ENCODE measurements at places on chromosomes 16 and 17.

GRCh38 chr17:57363998-57364643 lies 107.8 kb downstream of the MSI2 start:
- ATAC-seq, result no peak

- ATAC-seq, result no peak
Measured at GRCh38 chr16:76729525-76729924, 452.3 kb downstream of the CNTNAP4 start.

- ATAC-seq, result peak; percentile 57
Measured at GRCh38 chr17:81387100-81388090, 7.9 kb upstream of the BAHCC1 start.

DNA sequence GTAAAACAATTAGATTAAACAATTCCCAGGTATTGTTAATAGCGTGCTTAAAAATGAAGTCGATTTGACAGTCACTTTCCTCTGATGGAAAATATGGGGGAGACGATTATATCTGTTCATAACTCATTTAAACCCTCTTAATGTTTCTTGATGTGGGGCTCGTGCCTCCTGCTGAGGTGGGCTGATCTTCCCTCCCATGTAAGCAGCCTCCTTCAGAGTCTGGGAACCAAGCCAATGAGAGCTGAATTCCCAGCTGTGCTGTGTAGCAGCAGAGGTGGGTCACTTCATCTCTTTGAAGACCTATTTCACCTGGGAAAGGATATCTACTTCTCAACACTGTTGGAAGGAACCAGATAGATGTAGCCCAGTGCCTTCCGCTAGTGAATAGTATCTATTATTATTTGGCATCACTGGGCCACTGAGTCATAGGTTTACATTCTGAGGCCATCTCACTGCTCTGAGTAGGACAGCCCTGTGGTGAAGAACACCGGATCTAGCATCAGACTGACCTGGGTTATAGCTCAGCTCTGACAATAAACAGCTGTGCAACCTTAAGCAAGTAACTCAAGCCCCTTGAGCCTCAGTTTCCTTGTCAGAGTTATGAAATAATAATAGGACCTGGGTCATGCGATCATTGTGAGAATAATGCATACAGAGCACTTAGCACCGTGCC lies 85.3 kb upstream of the C16orf82 start:
- no peak for ATAC-seq

- peak; percentile 87 for ATAC-seq
Measured at GRCh38 chr17:81018044-81018802, 16.7 kb upstream of the BAIAP2 start.

- ATAC-seq, result no peak
Measured at GRCh38 chr17:5943232-5943631, 126.9 kb upstream of the WSCD1 start.

DNA sequence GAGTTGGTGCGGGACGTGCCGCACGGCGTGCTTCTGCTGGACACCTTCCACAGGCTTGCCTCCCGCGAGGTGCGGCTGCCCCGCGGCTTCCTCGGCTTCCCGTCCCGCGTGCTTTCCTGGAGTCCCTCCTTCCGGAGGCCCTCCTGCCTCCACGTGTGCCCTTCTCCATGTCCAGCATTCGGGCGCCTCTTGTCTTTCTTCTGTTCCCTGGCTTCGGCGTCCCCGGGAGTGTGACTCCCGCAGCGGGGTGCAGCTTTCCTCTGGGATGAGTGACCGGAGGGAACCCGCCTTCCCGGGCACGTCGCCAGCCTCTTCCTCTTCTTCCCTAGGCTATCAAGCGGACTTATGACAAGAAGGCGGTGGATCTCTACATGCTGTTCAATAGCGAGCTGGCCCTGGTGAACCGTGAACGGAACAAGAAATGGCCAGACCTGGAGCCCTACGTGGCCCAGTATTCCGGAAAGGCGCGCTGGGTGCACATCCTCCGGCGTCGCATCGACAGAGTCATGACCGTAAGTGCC lies 23.0 kb downstream of the DNAH2 start:
- no peak for ATAC-seq

- ATAC-seq, result no peak
Measured at GRCh38 chr17:5683241-5683640, 98.9 kb upstream of the NLRP1 start.

DNA sequence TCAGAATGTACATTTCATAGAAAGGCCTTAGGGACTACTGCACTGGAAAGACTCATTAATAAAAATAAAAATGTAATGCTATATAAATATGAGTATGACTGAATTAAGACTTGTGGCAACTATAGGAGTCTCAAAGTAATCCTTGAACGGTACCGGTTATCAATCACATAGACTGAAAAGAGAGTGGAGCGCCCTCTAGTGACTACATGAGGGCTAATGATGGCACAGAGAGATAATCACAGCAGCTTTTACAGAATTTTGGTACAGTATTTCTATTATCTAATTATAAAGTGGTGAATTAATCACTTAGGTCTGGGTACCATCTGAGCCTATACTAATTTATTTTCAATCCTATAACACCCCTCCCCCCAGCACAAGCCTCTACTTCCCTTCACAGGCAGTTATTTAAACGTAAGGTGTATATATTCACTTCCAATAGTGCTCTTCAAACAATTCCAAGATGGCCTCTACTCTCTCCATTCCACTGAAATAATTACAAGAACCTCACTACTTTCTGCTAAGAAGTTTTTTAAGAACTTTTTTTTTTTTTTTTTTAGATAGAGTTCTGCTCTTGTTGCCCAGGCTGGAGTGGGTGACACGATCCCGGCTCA lies 40.7 kb upstream of the ANKFY1 start:
- ATAC-seq, result peak; percentile 67

DNA sequence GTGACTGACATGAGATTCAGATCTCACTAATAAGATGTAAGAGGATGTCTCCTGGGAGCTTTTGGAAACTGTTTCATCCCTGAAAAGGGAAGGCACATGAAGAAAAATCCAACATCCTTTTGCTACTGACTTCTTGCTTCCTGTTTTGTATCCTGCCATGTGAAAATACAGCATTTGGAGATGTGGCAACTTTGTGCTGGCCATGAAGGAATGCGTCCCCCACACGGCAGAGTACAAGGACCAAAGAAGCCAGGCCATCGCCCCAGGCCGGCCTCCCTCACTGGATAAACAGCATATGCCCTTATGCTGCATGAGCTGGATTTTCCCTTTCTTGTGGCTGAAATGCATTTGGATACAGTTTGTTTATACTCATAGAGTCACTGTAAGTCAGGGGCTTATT lies 5.5 kb upstream of the HASPIN start:
- ATAC-seq, result no peak

DNA sequence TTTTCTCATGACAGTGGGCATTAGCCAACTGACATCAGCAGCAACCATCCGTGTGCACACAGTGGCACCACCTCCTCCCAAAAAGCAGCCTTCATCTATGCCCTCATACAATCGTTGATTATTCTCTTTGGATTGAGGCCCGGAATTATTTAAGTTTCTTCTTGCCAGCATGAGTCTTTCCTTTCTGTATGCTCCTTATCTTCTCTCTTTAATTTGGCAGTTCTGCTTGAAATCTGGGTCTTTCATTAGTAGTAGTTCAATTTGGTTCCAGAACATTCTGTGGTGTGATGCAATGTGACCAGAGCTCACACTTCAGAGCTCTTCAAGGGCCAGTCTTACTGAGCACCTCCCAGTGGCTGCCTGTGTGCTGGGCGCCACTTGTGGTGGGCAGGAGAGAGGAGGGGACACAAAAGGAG lies 52.2 kb upstream of the STH start:
- ATAC-seq, result no peak

DNA sequence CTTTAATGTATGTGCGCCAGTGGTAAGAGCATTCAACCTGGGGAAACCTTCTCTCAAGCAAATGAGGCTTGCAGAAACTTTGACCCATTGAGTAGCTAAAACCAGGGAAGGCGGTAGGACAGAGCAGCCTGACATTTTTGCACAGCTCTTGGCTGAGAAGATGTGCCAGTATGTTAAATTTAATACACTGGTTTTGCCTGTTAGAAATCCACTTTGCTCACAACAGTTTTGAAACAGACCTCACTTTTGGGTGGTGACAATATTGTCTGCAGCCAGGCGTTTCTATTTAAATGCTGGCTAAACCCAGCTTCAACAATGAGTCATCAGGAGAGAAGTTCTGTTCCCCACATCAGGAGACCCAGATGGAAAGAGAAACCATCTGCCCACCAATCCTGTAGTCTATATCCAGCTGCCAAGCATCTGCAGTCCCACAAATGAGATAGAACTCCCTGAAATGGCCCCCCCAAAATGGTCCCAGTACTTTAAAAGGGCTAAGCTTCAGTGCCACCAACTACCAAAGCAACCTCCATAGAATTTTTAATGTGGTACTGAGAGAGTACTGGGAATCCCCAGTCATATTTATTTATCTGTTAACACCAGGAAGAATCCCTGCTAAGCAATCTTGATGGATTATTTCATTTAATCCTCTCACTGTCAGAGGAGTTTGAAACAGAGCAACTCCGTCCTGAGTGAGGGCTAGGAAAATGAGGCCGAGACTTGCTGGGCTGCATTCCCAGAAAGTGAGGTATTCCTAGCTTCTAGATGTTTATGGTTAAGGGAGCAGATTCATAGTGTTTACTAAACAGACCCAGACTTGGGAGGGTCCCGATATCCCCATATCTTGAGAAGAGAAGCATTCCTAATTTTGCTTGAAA lies 29.0 kb upstream of the CLEC3A start:
- ATAC-seq, result no peak

DNA sequence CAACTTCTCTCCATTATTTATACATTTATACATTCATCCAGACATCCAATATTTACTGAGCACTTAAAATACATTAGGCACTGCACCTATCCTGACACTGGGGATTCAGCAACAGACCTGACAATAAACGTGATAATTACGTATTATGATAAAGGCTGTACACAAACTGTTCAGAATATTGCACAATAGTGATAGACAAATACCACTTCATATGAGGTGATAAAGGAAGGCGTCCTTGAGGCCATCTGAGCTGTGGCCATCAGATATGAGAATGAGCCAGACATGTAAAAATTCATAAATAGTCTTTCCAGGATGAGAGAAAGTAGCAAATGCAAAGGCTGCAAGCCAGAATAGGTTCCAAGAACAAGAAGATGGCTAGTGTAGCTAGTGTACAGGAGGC lies 8.6 kb downstream of the USP32 start:
- no peak for ATAC-seq

DNA sequence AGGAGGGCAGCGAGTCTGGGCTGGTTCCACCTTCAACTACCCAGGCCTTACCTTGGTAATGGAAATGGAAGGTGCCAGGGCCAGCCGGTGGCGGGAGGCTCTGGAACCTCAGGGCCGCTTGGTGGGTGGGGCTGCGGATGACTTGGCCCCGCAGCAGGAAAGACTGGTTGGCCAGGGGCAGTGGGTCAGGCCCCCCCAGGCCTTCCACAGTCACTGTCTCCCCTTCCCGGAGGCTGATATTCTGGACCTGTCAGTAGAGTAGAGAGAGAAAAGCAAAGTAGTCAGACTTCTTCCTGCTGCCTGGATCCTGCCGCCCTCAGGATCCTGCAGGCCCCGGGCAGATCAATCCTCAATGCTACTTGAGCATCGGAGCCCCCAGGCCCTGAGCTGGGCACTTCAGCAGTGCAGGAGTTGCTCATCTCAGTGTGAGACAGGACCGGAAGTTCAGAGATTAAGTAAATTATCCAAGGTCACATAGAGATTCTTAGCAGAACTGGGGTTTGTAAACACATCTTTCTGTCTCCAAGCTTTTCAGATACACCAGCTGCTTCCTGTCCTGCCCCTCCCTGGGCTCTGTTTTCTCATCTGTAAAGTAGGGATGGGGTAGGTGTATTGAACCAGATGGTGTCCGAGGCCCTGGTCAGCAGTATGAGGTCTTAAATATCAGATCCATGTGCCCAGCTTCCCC lies 18.5 kb upstream of the PHF12 start:
- no peak for ATAC-seq

GRCh38 chr17:66474258-66474657 lies 171.8 kb downstream of the PRKCA start:
- no peak for ATAC-seq

GRCh38 chr17:59513934-59514841 lies 51.2 kb upstream of the DHX40 start:
- no peak for ATAC-seq
